RPMI7951 (cell line): ENCODE measurements at places on chromosomes 12 and 14. TPM values are rescaled to one million over a fixed set of nuclear protein-coding genes. Genes with fewer than 3 reads are reported as not detected.

The POLR3B gene
- 4.4 and 7.0 TPM in 2 replicates for total RNA-seq

GRCh38 chr12:115763376-115763775 lies 514.1 kb downstream of the MED13L start:
- DNase-seq: peak; percentile 33

DNA sequence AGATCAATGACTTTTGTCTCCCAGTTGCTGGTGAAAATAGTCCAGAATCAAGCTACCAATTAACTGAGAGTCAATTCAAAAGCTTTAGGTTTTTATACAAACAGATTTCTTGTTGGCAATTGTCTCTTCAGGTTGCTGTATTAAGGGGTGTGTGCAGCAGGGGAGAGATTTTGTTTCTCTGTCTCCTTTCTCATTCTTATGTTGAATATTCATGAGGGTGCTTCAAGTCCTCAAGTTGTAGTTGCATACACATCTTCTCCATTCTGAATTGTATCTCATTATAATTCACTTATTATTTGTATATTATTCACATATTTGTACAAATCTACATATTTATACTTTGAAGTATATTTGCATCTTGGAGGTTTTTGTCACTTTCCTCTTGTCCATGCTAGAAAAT lies 126.7 kb upstream of the PTPRQ start:
- no peak for DNase-seq

GRCh38 chr12:13691598-13691997 lies 289.8 kb downstream of the GRIN2B start:
- no peak for DNase-seq

- DNase-seq: peak; percentile 18
Measured at GRCh38 chr12:70756118-70756517, 118.9 kb upstream of the PTPRB start.
